ENCODE measurements at places on chromosomes 16 and 17. TPM values are rescaled to one million over a fixed set of nuclear protein-coding genes. Genes with fewer than 3 reads are reported as not detected.

The CNOT1 gene
- total RNA-seq = 196 TPM

The CSH1 gene
- total RNA-seq = not detected

The RCVRN gene
- total RNA-seq = 1.4 TPM

The SCGB1C2 gene
- total RNA-seq = not detected

The EVI2A gene
- total RNA-seq = 28.8 TPM

The SYCE1L gene
- 1.6 TPM for total RNA-seq

The TBC1D3H gene
- not detected for total RNA-seq

- H3K4me1 ChIP-seq = no peaks in the 10 kb centered on the region
- no peaks in the 10 kb centered on the region for H3K27me3 ChIP-seq
- no peak overlapping the region for H3K4me3 ChIP-seq
- no peak for DNase-seq
Measured at GRCh38 chr17:71600137-71600789, 520.6 kb upstream of the SOX9 start.

GRCh38 chr17:15981208-15981607, 18.3 kb downstream of the ZSWIM7 start:
- H3K4me1 ChIP-seq = no peaks in the 10 kb centered on the region
- no peak for DNase-seq
- H3K4me3 ChIP-seq = no peak overlapping the region

GRCh38 chr17:12673788-12674187, 8.1 kb downstream of the MYOCD start:
- DNase-seq = no peak
- H3K4me3 ChIP-seq = no peak overlapping the region
- no peaks in the 10 kb centered on the region for H3K4me1 ChIP-seq
- H3K27ac ChIP-seq = no peak overlapping the region
- H3K27me3 ChIP-seq = no peaks in the 10 kb centered on the region
- H3K36me3 ChIP-seq = no peaks in the 10 kb centered on the region

GRCh38 chr16:2152695-2153506, 2.7 kb upstream of the TRAF7 start:
- peak; percentile 83 for DNase-seq
- peak overlapping the region; percentile 94 for H3K27ac ChIP-seq
- peak overlapping the region; percentile 90 for H3K4me3 ChIP-seq
- H3K4me1 ChIP-seq = peaks cover 74% of the 10 kb centered on the region
- peaks cover 9% of the 10 kb centered on the region for H3K36me3 ChIP-seq

- H3K4me1 ChIP-seq = peaks cover 43% of the 10 kb centered on the region
- H3K36me3 ChIP-seq = no peaks in the 10 kb centered on the region
- peak; percentile 98 for DNase-seq
- no peaks in the 10 kb centered on the region for H3K27me3 ChIP-seq
- peak within 1 kb of the TSS; percentile 95 for H3K27ac ChIP-seq
Measured at GRCh38 chr17:16380640-16381495, at the start of gene UBB. UBB (plus strand) TSS chr17:16381091; CDS start chr17:16381908, 817 bp downstream.

- H3K36me3 ChIP-seq = no peaks in the 10 kb centered on the region
- H3K4me1 ChIP-seq = no peaks in the 10 kb centered on the region
- H3K27ac ChIP-seq = no peak overlapping the region
- peak; percentile 66 for DNase-seq
- H3K4me3 ChIP-seq = no peak overlapping the region
Measured at GRCh38 chr16:85424260-85425073, 188.7 kb upstream of the GSE1 start.

GRCh38 chr16:80113873-80114574, 426.8 kb upstream of the DYNLRB2 start:
- DNase-seq = no peak
- no peak overlapping the region for H3K27ac ChIP-seq
- H3K4me3 ChIP-seq = no peak overlapping the region

GRCh38 chr16:84045001-84045817, 2.6 kb upstream of the SLC38A8 start:
- no peak overlapping the region for H3K4me3 ChIP-seq
- peak; percentile 65 for DNase-seq
- H3K27ac ChIP-seq = no peak overlapping the region
- no peaks in the 10 kb centered on the region for H3K27me3 ChIP-seq
- no peaks in the 10 kb centered on the region for H3K4me1 ChIP-seq
- no peaks in the 10 kb centered on the region for H3K36me3 ChIP-seq

- DNase-seq = peak; percentile 35
- H3K4me1 ChIP-seq = peaks cover 46% of the 10 kb centered on the region
- H3K36me3 ChIP-seq = no peaks in the 10 kb centered on the region
- H3K27ac ChIP-seq = no peak overlapping the region
- H3K27me3 ChIP-seq = peaks cover 17% of the 10 kb centered on the region
Measured at GRCh38 chr17:74733365-74734122, 3.5 kb upstream of the RAB37 start.

DNA sequence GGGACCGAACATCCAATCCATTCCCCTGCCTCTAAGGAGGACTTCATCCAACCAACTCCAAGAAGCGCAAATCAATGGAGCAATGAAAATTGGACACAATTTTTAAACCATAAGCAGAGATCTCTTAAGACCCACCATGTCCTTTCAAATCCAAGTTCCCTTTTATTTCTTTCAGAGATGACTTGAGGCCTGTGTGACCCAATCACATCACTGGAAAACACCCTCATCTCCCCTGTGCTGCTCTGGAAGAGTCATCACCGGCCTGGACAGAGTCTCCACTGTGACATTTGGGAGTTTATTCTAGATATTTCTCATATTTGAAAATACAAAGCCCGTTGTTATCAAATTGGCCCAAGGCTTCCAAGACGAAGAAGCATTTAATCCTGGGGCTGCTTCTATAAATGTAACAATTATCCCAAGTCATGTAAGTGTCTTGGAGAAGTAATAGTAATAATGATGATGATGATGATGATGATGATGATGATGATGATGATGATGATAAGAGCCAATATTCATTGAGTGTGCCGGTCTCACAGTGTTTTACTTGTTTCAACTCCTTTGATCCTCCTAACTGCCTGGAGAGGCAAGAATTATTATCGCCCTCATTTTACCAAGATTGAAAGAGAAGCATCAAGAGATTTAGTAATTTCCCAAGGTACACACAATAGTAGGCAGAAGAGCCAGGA, 72.1 kb downstream of the COPRS start:
- no peak overlapping the region for H3K4me3 ChIP-seq
- H3K27me3 ChIP-seq = no peaks in the 10 kb centered on the region
- no peaks in the 10 kb centered on the region for H3K36me3 ChIP-seq
- H3K27ac ChIP-seq = no peak overlapping the region
- no peaks in the 10 kb centered on the region for H3K4me1 ChIP-seq

- no peak overlapping the region for H3K27ac ChIP-seq
- no peaks in the 10 kb centered on the region for H3K36me3 ChIP-seq
- DNase-seq = no peak
- H3K27me3 ChIP-seq = no peaks in the 10 kb centered on the region
- no peak overlapping the region for H3K4me3 ChIP-seq
- H3K4me1 ChIP-seq = no peaks in the 10 kb centered on the region
Measured at GRCh38 chr16:53202398-53202797, 147.6 kb downstream of the CHD9 start.

- H3K4me1 ChIP-seq = no peaks in the 10 kb centered on the region
- no peaks in the 10 kb centered on the region for H3K36me3 ChIP-seq
- H3K4me3 ChIP-seq = no peak overlapping the region
- no peak for DNase-seq
Measured at GRCh38 chr17:60106340-60107059, 27.8 kb upstream of the HEATR6 start.

GRCh38 chr16:22948603-22949368, 134.8 kb downstream of the HS3ST2 start:
- H3K36me3 ChIP-seq = no peaks in the 10 kb centered on the region
- no peak overlapping the region for H3K27ac ChIP-seq
- H3K4me1 ChIP-seq = peaks cover 15% of the 10 kb centered on the region
- peak; percentile 81 for DNase-seq
- H3K27me3 ChIP-seq = peaks cover 11% of the 10 kb centered on the region

DNA sequence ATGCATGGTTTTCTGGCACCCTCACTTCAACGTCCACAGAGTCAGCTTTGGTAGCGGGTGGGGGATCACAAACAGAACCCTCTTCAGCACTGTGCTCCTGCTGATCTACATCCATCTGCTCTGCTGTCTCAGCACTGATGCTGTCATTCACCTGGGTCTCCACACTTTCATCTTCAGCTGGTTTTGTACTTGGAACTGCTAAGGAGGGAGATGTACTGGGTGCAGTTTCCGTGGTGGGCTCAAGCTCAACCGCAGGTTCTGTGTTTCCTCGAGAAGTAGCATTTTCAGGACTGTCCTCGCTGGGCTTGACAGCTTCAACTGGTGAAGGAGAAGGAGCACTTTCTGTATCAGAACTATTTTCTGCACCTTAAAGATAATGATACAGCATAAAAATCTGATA, 101.8 kb downstream of the TTC19 start:
- H3K36me3 ChIP-seq = peaks cover 90% of the 10 kb centered on the region
- no peak overlapping the region for H3K27ac ChIP-seq
- DNase-seq = no peak
- no peaks in the 10 kb centered on the region for H3K4me1 ChIP-seq

DNA sequence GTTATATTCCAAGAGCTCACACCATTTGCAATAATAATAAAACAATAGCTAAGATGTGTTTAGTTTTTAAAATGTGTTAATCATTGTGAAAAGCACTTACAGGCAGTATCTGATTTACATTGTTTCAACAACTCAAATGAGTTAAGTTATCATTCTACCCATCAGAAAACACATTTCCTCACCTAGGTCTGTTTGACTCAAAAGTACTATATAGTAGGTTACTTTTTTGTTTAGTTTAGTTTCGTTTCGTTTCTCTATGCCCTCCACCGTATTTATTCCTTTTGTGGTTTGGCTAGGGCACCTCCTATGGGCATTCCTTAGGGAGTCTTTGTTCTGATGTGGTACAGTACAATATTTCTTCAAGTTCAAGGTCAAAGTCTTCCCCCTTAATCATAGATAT, 201.6 kb downstream of the PRKCB start:
- peaks cover 27% of the 10 kb centered on the region for H3K4me1 ChIP-seq
- no peak overlapping the region for H3K4me3 ChIP-seq
- no peak overlapping the region for H3K27ac ChIP-seq

- no peak overlapping the region for H3K4me3 ChIP-seq
- no peak overlapping the region for H3K27ac ChIP-seq
- H3K27me3 ChIP-seq = no peaks in the 10 kb centered on the region
- no peaks in the 10 kb centered on the region for H3K36me3 ChIP-seq
- H3K4me1 ChIP-seq = peaks cover 17% of the 10 kb centered on the region
Measured at GRCh38 chr16:11291091-11291703, 10.1 kb upstream of the PRM1 start.

DNA sequence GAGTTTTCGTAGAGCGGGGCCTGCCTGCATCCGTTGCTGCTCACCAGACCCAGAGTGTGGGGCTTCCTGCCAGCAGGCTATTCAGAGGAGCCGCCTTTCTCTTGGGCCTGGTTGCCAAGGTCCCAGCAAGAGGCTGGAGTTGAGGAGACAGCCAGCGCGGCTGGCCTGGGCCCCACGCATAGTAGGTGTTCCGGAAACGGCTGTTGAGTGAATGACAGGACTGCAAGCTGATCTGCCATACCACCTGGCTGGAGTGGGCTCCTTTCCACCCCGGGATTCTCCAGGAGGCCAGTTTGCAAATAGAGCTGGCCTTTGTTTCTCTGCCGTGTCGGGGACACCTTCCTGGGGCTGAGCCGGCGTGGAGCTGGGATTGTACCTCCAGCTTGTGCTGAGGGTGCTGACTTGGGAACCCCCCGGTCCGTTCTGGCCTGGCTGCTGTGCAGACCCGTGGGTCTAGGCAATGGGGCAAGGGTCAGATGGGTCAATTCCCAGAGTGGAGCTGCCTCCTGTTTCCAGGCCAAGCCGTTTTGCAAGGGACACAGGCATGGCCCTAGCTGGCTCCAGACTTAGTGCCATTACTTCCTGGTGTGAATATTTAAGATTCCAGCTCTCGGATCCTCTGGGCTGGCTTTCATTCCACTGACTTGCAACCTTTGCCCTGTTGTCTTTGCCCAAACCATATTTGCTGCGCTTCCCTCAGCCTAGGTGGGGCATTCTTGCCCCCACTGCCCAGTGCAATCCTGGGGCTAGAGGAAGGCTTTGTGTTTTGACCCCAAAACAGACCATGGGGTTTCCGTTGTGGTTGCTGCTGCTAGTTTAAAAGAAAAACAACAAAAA, 68.8 kb downstream of the CMIP start:
- peak overlapping the region; percentile 35 for H3K27ac ChIP-seq
- H3K36me3 ChIP-seq = peaks cover 28% of the 10 kb centered on the region
- peak; percentile 82 for DNase-seq
- peaks cover 38% of the 10 kb centered on the region for H3K4me1 ChIP-seq
- peak overlapping the region; percentile 11 for H3K4me3 ChIP-seq
- no peaks in the 10 kb centered on the region for H3K27me3 ChIP-seq

DNA sequence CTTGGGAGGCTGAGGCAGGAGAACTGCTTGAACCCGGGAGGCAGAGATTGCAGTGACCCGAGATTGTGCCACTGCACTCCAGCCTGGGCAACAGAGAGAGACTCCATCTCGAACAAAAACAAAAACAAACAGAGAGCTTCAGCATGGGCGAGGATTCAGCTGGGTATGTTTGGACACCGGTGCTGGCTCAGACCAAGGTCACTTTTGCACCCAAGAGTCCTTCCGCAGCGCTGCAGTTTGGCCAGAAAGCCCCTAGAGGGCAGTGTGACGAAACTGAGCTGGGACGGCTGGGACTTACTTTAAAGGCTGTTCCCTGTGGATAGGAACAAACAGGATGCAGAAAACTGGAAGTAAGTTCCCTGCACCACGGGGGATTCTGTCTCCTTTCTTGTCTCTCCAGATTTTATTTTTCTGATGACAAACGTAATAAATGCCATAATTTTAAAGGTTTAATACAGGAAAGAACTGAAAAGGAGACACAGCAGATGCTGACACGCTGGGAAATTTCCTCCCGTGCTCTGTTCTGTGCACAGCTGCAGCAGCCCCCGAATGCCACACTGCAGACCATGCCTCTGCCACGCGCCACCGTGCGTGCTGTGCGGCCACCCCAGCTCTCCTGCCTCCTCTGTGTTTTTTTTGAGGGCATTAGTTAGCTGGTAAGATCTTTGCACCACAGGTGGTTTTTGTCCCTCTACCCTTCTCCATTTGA, 25.2 kb upstream of the USP36 start:
- no peaks in the 10 kb centered on the region for H3K27me3 ChIP-seq
- peak; percentile 91 for DNase-seq
- H3K4me3 ChIP-seq = no peak overlapping the region
- peaks cover 10% of the 10 kb centered on the region for H3K36me3 ChIP-seq
- peaks cover 48% of the 10 kb centered on the region for H3K4me1 ChIP-seq

GRCh38 chr16:4529085-4530060, 9.2 kb downstream of the CDIP1 start:
- peak overlapping the region; percentile 46 for H3K27ac ChIP-seq
- no peak for DNase-seq
- H3K27me3 ChIP-seq = no peaks in the 10 kb centered on the region
- H3K4me3 ChIP-seq = no peak overlapping the region
- no peaks in the 10 kb centered on the region for H3K36me3 ChIP-seq
- peaks cover 6% of the 10 kb centered on the region for H3K4me1 ChIP-seq

GRCh38 chr17:66309793-66310192, 7.4 kb downstream of the PRKCA start:
- no peaks in the 10 kb centered on the region for H3K4me1 ChIP-seq
- no peak for DNase-seq
- H3K27ac ChIP-seq = no peak overlapping the region

GRCh38 chr16:77555791-77556190, 121.0 kb upstream of the ADAMTS18 start:
- H3K36me3 ChIP-seq = no peaks in the 10 kb centered on the region
- no peak overlapping the region for H3K4me3 ChIP-seq
- DNase-seq = no peak

All from spleen (tissue), 13 donors.